CD4-positive, alpha-beta T cell treated with Interleukin-1 beta for 1 hour (primary cell): ENCODE measurements at places on chromosomes 7 and 10.

DNA sequence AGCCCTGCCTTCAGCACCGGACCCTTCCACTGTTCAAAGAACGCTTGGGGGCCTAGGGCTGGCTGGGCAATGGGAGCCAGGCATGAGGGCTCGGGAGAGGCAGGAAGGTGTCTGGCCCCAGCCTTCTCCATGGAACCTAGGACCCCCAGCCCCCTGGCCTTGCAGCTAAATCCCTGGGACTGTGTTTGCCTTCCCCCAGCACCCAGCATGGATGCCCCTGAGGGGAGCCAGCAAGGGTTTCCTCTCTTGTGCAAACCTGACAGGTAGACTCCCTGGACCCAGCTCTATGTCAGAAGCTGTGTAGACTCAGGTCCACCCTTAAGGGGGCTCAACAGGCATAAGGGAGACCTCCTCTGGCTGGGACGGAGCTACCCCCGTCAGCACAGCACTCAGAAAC is 288.0 kb downstream of the GRID1 start:
- no peak for DNase-seq

GRCh38 chr7:42877862-42878261 is 34.0 kb downstream of the C7orf25 start:
- DNase-seq: no peak

GRCh38 chr10:98308669-98309365 is 40.8 kb upstream of the LOXL4 start:
- no peak for DNase-seq

DNA sequence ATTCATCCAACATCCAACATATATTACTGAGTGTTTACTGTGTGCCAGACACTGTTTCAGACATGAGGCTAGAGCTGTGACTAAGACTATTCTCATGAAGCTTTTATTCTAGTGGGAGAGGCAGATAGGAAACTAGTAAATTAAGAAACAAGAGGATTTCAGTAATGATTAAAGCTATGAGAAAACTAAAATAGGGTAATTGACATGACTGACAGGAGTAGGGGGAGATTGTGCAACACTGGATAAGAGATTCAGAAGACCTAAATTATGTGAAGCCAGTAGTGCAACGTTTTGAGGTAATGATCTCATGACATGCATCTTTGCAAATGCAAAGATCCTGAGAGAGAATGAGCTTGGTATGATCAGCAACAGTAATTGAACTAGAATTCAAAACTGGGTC is 48.6 kb upstream of the MKLN1 start:
- DNase-seq: no peak

DNA sequence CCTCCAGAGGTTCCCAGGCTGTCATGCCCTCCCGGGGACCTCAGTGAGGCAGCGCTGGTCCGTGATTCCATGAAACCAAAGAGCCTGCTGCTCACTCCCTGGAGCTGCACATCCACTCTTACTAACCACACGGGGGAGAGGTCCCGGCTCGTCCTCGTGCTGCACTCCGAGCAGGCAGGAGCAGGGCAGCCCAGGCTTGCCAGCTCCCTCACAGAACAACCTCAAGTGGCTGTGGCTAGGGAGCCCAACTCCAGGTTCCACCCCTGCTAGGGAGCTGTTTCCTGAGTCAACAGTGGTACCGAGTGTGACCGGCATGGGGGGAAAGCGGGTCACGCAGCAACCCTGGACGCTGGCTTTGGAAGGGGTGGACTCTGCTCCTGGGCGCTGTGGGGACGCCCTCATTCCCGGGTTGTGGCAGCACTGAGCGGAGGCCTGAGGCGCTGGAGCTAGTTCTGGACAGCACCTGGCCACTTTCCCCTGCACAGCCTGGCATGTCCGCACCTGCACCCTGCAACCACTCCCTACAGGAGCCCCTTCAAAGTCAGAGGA is 27.9 kb upstream of the PPP2R2D start:
- no peak for DNase-seq

DNA sequence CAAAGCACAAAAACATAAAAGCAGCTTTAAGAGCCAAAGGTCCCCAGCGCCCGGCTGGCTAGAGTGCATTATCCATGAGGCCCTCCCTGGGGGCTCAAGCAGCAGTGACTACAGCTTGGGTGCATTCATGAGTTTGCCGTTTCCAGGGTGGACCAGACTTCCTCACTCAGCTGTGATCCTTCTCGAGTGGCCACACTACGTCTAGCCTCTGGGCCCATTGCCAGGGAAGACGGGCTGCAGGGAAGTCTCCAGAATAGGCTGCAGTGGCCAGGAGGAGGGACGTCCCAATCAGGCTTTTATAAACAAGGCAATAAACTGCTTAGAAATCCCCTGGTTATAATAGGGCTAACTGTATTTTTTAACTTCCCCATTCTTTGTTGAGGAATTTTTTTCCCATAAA is 89.4 kb upstream of the C1QL3 start:
- DNase-seq: no peak

- DNase-seq: no peak
These were observed 127.9 kb upstream of the NRBF2 start for GRCh38 chr10:63005246-63005645.

- peak; percentile 11 for DNase-seq
These were observed 25.0 kb downstream of the ZNF487 start for GRCh38 chr10:43461950-43462349.

DNA sequence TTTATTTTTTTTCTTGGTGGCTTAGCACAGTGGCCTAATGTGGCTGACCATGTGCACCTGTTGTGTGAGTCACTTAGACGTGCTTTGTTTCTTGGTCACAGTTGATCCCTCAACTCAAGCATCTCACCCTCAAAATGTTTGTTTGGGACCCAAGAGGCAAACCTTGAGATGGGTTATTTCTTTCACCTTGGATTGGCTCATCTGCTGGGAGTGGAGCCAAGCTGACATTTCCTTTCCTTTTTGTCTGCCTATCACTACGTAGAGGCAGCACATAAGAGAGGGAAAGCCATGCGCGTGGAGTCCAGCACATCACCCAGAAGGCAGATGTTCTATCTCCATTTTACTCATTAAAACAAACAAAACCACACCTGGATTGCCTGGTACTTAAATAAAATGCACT is 6.4 kb upstream of the PRKCQ start:
- peak; percentile 19 for DNase-seq
